ENCODE measurements at places on chromosomes 12 and 14.

- H3K4me3 ChIP-seq: no peak overlapping the region
- H3K27me3 ChIP-seq: no peaks in the 10 kb centered on the region
- no peak overlapping the region for H3K27ac ChIP-seq
- H3K36me3 ChIP-seq: peaks cover 14% of the 10 kb centered on the region
- no peak for DNase-seq
Observed at GRCh38 chr14:69081271-69081670, 71.6 kb downstream of the DCAF5 start.

GRCh38 chr12:32897281-32897610, 669 bp upstream of the PKP2 start:
- H3K27ac ChIP-seq: no peak overlapping the region
- no peak for DNase-seq
- peak overlapping the region; percentile 6 for H3K4me3 ChIP-seq
- no peaks in the 10 kb centered on the region for H3K4me1 ChIP-seq
- H3K36me3 ChIP-seq: no peaks in the 10 kb centered on the region

- peak overlapping the region; percentile 2 for H3K27ac ChIP-seq
- H3K27me3 ChIP-seq: no peaks in the 10 kb centered on the region
- peaks cover 42% of the 10 kb centered on the region for H3K4me1 ChIP-seq
- no peak for DNase-seq
- no peaks in the 10 kb centered on the region for H3K36me3 ChIP-seq
Observed at GRCh38 chr14:56217380-56218045, 99.3 kb downstream of the PELI2 start.

GRCh38 chr12:128570191-128571065, 253.3 kb downstream of the SLC15A4 start:
- no peaks in the 10 kb centered on the region for H3K27me3 ChIP-seq
- H3K4me1 ChIP-seq: no peaks in the 10 kb centered on the region
- no peaks in the 10 kb centered on the region for H3K36me3 ChIP-seq
- H3K27ac ChIP-seq: peak overlapping the region; percentile 49

- no peak overlapping the region for H3K27ac ChIP-seq
- no peaks in the 10 kb centered on the region for H3K36me3 ChIP-seq
- H3K4me1 ChIP-seq: peaks cover 25% of the 10 kb centered on the region
- no peaks in the 10 kb centered on the region for H3K27me3 ChIP-seq
- no peak for DNase-seq
Observed at GRCh38 chr12:52356762-52357580, 10.3 kb downstream of the KRT85 start.

DNA sequence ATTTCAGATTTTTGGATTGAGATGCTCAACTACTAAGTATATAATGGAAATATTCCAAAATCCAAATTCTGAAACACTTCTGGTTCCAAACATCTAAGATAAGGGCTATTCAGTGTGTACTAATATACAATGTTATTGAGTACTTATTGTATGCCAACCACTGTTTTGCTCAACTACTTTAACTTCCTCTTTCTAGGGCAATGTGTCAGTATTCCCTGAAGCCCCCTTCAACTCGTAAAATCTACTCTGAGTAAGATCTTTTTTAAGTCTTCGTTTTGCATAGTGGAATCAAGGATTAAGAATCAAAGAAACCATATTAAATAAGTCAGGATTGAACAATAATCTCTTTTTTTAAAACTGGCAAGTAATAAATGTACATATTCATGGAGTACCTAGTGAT, 45.5 kb downstream of the SPATA7 start:
- peaks cover 2% of the 10 kb centered on the region for H3K36me3 ChIP-seq
- no peak overlapping the region for H3K27ac ChIP-seq
- DNase-seq: no peak
- no peaks in the 10 kb centered on the region for H3K4me1 ChIP-seq
- no peak overlapping the region for H3K4me3 ChIP-seq

- H3K36me3 ChIP-seq: peaks cover 14% of the 10 kb centered on the region
- no peaks in the 10 kb centered on the region for H3K27me3 ChIP-seq
- peak overlapping the region; percentile 21 for H3K4me3 ChIP-seq
- DNase-seq: no peak
- peaks cover 56% of the 10 kb centered on the region for H3K4me1 ChIP-seq
Observed at GRCh38 chr12:124517260-124518050, 50.0 kb downstream of the NCOR2 start.

GRCh38 chr14:102630405-102630804, 38.0 kb downstream of the RCOR1 start:
- no peaks in the 10 kb centered on the region for H3K4me1 ChIP-seq
- H3K4me3 ChIP-seq: no peak overlapping the region
- no peak overlapping the region for H3K27ac ChIP-seq
- H3K27me3 ChIP-seq: no peaks in the 10 kb centered on the region
- DNase-seq: no peak
- H3K36me3 ChIP-seq: no peaks in the 10 kb centered on the region

GRCh38 chr12:84585776-84586395, 326.7 kb downstream of the SLC6A15 start:
- H3K36me3 ChIP-seq: no peaks in the 10 kb centered on the region
- no peak overlapping the region for H3K4me3 ChIP-seq
- no peaks in the 10 kb centered on the region for H3K4me1 ChIP-seq
- no peak for DNase-seq
- no peak overlapping the region for H3K27ac ChIP-seq
- H3K27me3 ChIP-seq: no peaks in the 10 kb centered on the region

DNA sequence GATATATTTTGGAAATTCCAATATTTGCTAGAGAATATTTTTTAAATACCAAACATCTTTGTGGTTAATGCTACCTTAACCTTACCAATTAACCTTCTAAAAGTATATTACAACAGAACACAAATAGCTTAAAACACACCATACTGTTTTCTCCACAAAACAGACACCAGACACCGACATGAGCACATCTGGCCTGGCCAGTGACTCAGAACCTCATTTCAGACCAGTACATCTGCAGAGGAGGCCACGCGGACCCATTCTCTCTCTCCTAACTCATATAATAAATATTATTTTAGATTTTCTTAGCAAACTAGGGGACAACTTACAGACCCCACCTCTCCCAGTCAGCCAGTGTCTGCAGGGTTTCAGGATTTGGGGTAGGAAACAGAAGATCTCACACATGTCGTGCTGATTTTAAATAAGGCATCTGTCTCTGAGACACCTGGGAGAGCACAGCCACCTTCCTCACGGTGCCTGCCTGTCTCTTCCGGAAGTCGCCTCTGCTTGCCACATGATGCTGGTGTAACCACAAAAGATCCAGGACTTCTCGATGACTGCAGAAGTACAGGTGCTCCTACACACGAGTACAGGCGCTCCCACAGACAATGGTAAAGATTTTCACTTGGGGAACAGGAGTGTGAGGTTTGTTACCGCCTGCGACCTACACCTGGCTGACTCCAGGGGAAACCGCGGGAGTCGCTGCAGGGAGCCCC, 9.7 kb upstream of the ANKLE2 start:
- no peak overlapping the region for H3K4me3 ChIP-seq
- peaks cover 46% of the 10 kb centered on the region for H3K36me3 ChIP-seq
- H3K27ac ChIP-seq: peak overlapping the region; percentile 89
- peaks cover 16% of the 10 kb centered on the region for H3K4me1 ChIP-seq

GRCh38 chr14:66717561-66718140, 209.7 kb downstream of the GPHN start:
- H3K4me3 ChIP-seq: no peak overlapping the region
- H3K27me3 ChIP-seq: no peaks in the 10 kb centered on the region
- no peak for DNase-seq

DNA sequence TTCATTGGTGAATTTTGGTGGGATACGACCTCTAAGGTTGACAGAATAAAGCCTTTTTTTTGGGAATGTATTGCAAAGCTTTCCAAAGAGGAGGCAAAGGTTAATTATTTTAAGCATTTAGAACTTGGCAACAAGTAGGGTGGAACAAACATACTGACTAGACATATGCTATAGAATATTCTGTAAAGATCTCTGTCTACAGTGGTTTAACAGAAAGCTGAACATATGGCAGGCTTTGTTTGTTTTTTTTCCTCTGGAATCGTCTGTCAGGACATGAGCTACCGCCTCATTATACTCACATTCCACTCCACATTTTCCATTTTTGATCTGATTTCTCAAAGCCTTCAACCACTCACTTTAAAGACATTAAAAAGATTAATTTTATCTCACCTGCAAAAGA, 153.4 kb upstream of the PELI2 start:
- H3K36me3 ChIP-seq: no peaks in the 10 kb centered on the region
- H3K4me1 ChIP-seq: no peaks in the 10 kb centered on the region
- H3K27me3 ChIP-seq: no peaks in the 10 kb centered on the region
- H3K4me3 ChIP-seq: no peak overlapping the region
- H3K27ac ChIP-seq: no peak overlapping the region

- DNase-seq: no peak
- no peaks in the 10 kb centered on the region for H3K36me3 ChIP-seq
- H3K27me3 ChIP-seq: peaks cover 3% of the 10 kb centered on the region
- no peaks in the 10 kb centered on the region for H3K4me1 ChIP-seq
Observed at GRCh38 chr12:4626543-4626942, 22.3 kb downstream of the AKAP3 start.

DNA sequence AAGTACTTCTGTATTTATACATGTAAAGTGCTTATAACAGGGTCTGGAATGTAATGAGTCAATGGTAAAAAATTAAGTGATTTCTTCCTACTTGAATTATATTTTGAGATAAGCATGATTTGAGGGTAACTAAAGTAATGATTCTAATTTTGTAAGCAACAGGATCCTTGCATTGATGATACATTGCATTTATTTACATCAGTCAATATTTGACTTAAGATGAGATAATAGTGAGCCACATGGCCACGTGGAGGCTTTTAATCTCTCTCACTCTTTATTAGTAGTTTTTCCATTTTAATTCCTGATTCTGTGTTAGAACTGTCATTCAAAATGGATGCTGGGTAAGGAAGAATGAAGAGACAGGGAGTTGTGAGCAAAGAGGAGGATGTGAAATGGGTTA, 298.1 kb upstream of the PRICKLE1 start:
- H3K27me3 ChIP-seq: no peaks in the 10 kb centered on the region
- no peak for DNase-seq
- H3K4me1 ChIP-seq: no peaks in the 10 kb centered on the region
- H3K27ac ChIP-seq: no peak overlapping the region
- H3K36me3 ChIP-seq: no peaks in the 10 kb centered on the region

- DNase-seq: no peak
- H3K27ac ChIP-seq: no peak overlapping the region
- no peak overlapping the region for H3K4me3 ChIP-seq
- no peaks in the 10 kb centered on the region for H3K27me3 ChIP-seq
- no peaks in the 10 kb centered on the region for H3K4me1 ChIP-seq
Observed at GRCh38 chr14:84436528-84436927, 1093.4 kb upstream of the FLRT2 start.

GRCh38 chr14:25411781-25412757, 362.1 kb upstream of the STXBP6 start:
- H3K27me3 ChIP-seq: no peaks in the 10 kb centered on the region
- no peak overlapping the region for H3K27ac ChIP-seq
- H3K4me3 ChIP-seq: no peak overlapping the region
- DNase-seq: no peak

All from thymus (tissue), 14 donors.